ENCODE measurements at places on chromosomes 16 and 17. TPM values are rescaled to one million over a fixed set of nuclear protein-coding genes. Genes with fewer than 3 reads are reported as not detected.

Gene TMEM114
- not detected for total RNA-seq

Gene RUNDC3A
- 0.69 TPM for total RNA-seq

Gene KRT33B
- 0.28 TPM for total RNA-seq

Gene MPO
- not detected for total RNA-seq

Gene ASB16
- 0.17 TPM for total RNA-seq
